ENCODE measurements at places on chromosomes 1 and 21.

DNA sequence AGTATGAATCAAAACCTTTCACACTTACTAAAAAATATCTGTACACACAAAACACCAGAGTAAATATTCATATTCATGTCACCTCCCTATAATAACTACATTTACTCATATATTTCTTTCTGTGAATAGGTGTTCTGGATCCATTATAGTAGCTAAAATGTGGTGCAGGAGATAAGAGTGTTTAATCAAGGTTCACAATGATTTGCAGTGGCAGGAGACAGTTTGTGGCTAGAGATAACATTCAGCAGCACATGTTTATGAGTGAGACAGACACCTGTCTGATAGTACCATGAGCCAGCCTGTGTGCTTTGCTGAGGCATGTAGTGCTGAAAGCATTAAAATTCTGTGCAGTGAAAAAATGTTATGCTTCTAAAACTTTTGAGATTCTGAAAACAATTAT is 410.3 kb downstream of the SRGAP2C start:
- DNase-seq: no peak

GRCh38 chr1:93346421-93346993 is 800 bp downstream of the DR1 start:
- peak; percentile 28 for DNase-seq

DNA sequence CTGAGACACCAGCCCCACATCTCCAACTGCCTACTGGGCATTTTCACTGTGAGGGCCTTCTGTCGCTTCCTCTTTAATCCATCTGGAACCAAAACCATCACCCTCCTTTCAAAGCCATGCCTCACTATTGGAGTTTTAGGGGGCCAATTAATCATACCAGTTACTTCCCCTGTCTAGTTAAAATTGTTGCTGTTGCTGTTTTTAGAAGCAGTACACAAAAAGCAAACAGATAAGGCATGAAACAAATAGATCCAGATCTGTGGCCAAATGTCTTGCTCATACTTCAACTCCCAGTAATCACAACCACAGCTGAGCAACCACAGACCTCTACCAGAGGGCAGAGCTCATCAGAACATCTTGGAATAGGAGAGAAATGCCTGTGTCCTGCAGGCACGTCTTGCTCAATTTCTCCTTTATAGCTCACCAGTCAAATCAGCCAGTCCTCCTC is 133.8 kb upstream of the C1orf105 start:
- DNase-seq: peak; percentile 9

DNA sequence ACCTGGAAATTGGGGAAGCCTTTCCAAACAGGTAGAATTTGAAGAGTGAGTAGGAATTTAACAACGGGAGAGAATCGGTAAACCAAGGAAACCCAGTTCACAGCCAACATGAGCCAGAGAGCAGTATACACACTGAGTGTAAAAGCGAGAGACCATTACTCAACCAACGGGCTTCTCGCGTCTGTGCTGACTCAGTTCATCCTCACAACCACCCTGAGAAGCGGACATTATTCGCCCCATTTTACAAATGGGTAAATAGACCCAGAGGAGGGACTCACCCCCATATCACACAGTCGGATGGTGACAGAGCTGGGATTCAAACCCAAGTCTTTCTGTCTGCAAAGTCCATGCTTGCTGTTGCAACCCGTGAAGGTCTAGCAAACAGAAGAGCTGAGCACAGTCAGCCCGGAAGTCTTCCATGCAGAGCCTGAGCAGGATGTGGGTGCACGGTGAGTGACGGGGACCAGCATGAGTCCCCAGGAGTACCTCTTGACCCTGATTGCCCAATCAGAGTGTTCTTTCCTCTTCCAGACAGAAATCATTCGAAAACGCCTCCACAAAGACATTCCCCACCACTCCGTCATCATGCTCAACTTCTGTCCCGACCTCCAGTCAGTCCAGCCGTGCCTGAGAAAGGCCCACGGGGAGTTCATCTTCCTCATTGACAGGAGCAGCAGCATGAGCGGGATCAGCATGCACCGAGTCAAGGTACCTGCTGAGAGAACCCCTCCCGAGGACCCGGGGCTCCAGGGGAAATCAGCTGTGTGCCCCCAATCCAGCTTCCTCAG is 32.3 kb downstream of the VWA5B1 start:
- no peak for DNase-seq

DNA sequence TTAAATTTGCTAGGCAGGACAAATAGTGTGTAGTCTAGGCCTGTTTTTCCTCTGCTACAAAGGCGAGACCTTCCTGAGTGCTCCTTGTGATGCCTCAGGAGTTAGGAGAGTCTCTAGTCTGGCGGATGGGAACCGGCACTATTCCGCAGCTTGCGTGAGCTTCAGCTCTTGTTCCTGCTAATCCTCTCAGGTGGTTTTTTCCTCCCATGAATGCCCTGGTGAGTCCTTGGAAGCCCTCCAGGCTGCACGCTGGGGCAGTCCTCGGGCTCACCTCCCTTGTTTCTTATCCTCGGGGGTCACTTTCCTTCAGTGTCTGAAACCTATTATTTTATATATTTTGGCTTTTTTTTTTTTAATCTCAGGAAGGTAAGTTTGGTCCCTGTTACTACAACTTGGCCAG is 28.2 kb downstream of the UTS2 start:
- no peak for DNase-seq

- DNase-seq: no peak
Observed at GRCh38 chr1:43253173-43253572, 16.6 kb upstream of the TMEM125 start.

DNA sequence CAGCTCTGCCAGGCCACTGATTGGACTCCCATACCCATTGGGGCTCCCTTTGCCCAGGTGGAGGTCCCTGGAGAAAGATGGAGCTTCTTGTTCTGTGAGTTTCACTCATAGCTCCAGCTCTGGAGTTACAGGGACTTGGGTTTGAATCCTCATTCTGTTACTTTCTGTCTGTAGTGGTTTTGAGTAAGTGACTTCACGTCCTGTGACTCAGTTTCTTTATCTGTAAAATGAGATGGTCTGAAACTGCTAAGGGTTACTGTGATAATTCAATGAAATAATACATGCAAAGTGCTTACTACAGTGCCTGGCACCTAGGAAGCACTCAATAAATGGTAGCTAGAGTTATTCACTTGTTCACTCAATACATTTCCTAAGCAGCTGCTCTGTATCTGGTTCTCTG is 88.5 kb upstream of the SLC2A1 start:
- DNase-seq: no peak

- DNase-seq: no peak
Observed at GRCh38 chr1:206770531-206771337, at the start of gene IL19. Gene IL19, plus strand, starts transcription at chr1:206770773. Its CDS starts 65,890 bp downstream, at chr1:206836663.

- DNase-seq: peak; percentile 50
Observed at GRCh38 chr1:240001177-240001740, 90.4 kb upstream of the FMN2 start.

GRCh38 chr1:71424536-71424935 is 343.7 kb upstream of the ZRANB2 start:
- DNase-seq: no peak

- DNase-seq: no peak
Observed at GRCh38 chr1:113255720-113256347, 134.5 kb upstream of the MAGI3 start.

DNA sequence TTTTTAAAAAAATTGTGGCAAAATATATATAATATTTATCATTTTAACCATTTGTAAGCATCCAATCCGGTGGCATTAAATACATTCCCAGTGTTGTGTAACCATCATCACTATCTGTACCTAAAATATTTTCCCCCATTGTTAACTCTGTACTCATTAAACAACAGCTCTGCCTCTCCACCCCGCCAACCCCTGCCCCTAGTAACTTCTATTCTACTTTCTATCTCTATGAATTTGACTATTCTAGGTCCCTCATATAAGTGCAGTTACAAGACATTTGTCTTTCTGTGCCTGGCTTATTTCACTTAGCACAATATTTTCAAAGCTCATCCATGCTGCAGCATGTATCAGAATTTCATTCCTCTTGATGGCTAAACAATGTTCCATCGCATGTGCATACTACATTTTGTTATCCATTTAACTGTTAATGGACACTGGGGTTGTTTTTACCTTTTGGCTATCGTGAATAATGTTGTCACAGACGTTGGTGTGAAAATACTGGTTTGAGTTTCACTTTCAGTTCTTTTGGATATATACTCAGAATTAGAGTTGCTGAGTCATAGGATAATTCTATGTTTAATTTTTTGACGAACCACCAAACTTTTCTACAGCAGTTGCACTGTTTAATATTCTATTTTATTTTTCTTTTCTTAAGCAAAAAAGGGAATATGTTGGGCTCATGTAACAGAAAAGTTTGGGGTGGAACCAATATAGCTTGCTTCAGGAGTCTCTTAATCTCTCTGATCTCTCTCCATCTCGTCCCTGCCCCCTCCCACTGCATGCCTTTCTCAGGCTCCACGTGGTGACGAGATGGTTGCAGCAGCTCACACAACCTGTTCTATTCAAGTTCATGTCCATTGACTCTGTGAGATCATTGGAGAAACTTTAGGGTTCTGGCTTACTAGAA is 25.2 kb upstream of the RCAN1 start:
- no peak for DNase-seq

- no peak for DNase-seq
Observed at GRCh38 chr1:177048314-177049069, 116.0 kb downstream of the ASTN1 start.

- DNase-seq: no peak
Observed at GRCh38 chr1:201491896-201492511, 14.9 kb downstream of the CSRP1 start.

DNA sequence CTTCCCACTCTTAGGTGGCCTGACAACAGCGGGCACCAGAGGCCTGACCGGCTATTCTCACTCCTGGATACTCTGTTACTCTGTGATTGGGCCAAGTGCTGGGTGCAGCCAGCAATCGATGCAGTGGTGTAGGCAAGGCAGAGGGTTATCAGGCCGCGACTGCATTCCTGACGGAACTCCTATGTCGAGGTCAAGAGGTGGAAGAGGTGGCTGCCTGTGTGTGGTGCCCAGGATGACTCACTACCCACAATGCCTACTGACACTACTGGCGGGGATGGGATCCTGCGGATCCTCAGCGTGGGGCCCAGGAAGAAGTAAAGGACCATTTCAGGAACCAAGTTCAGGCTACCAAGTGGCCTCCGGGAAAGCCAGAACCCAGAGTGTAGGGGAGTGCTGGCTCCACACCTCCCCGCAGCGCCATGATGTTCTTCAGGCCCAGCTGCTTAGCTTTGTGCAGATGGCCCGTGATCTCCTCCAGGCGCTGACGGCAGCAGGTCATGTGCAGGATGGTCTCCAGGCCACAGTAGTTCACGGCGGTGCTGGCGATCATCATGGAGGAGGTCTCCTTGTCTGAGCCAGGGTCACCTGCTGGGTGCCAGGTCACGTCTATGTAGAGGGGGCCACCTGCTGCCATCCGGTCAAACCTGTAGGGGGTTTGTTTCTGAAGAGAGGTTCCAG is 4.9 kb downstream of the MTHFR start:
- no peak for DNase-seq

GRCh38 chr1:30881319-30882181 is 27.0 kb downstream of the SDC3 start:
- no peak for DNase-seq

DNA sequence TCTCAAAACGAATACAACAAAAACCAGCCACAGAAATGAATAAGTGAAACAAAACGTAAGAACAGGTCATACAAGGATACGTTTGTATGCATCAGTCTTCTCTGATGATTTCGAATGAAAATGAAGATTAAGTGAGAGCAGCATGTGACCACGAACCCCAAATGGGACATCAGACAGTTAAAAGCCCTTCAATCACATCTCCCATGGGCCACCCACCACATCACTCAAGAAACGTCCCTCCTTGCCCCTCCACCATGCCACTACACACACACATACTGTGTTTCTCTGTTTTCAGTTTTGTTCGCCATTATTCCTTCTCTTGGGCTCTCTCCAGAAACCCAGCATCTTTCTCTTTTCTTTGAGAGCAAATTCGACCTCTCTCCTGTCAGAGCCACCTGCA is 355.6 kb upstream of the KAZN start:
- DNase-seq: no peak

GRCh38 chr1:15184436-15185241 is 31.1 kb downstream of the TMEM51 start:
- DNase-seq: no peak

GRCh38 chr1:2496087-2496622 is 20.1 kb downstream of the PLCH2 start:
- DNase-seq: no peak

DNA sequence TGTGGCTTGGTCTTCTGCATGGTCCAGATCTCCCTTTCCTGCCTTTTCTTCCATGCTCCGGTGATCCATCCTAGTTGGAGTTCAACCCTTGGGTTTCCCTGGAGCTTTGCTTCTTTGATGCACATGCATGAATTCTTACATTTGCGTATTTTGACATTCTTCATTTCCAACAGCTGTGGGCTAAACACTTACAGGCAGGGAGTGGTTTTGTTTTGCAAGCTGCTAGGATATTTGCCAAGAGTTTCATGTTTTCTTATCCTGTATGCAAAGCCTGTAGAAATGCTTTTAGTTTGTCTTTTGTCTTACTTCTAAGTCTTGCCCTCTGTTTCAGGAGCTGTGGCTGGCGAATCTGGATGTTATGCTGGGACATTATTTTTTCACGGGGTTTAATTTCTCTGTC is 90.3 kb upstream of the PAXBP1 start:
- no peak for DNase-seq

GRCh38 chr1:201332021-201332420 is 45.5 kb downstream of the TNNT2 start:
- DNase-seq: no peak

DNA sequence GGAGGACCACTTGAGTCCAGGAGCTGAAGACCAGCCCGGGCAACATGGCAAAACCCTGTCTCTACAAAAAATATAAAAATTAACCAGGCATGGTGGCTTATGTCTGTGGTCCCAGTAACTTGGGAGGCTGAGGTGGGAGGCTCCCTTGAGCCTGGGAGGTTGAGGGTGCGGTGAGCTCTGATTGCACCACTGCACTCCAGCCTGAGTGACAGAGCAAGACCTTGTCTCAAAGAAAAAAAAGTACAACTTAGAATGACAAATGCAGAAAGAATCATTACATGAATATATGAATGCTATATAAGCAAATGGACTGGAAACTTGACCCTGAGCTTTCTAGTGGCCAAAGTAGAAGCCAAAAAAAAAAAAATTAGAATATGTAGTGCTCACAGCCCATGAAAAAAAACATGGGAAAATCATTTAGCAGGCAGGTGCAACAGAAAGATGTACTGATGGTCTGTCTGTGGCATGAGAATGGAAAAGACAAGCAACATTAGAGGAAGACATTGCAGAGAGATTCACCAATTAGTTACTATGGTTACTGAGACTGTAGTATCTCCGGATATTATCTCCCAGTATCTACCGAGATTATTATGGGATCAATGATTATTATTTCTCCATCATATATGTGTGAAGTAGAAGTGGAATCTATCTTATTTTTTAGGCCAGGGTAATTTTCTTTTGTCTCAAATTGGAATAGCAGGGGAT is 19.2 kb downstream of the ELAPOR1 start:
- DNase-seq: no peak

GRCh38 chr21:19018529-19018928 is 614.9 kb upstream of the TMPRSS15 start:
- DNase-seq: no peak

GRCh38 chr1:6412896-6413295 is 6.8 kb downstream of the HES2 start:
- no peak for DNase-seq

DNA sequence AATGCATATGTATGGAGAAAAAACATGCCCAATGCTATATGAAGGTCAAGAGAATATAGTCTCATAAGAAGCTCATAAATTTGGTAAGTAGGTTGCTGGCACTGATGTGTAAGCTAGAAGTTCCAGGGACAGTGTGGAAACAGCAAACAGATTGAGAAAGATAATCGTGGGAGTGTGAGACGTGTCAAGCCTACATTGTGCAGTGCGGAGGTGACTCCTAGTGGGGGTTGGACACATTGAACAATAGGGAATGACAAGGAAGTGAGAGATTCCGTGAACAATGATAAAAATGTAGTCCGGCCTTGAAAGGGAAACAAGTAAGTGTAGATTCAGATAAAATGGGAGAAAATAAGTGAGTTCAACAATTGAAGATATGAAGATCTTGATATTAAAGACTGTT is 788.4 kb upstream of the PRMT6 start:
- DNase-seq: peak; percentile 47

Measured in SK-MEL-5 (cell line).